Hematopoietic multipotent progenitor cell treated with erythropoietin and hydrocortisone succinate and interleukin-3 and kit ligand, for 4 days (in vitro differentiated cells): ENCODE measurements at places on chromosomes 1 and 21.

- no peak for DNase-seq
These were observed 27.5 kb upstream of the KCNA2 start for GRCh38 chr1:110633646-110634030.

- no peak for DNase-seq
These were observed 101.2 kb downstream of the GDAP2 start for GRCh38 chr1:117828201-117828600.

GRCh38 chr1:7810395-7810794 is 26.3 kb downstream of the PER3 start:
- peak; percentile 60 for DNase-seq

GRCh38 chr1:51425273-51425672 is 93.8 kb downstream of the EPS15 start:
- no peak for DNase-seq

GRCh38 chr1:89946532-89946931 is 48.4 kb upstream of the ZNF326 start:
- DNase-seq, result no peak

DNA sequence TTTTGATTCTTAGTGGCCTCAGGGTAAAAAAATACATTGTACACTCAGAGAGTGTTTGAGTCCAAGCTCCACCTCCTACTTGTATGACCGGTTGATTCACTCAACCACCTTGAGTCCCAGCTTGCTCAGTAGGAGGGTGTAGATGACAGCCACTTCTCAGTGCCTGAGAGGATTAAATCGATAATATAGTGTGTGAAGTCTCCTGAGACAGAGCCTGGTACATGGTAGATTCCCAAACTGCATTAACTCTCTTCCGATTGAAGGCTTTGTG is 38.4 kb downstream of the NCMAP start:
- no peak for DNase-seq

DNA sequence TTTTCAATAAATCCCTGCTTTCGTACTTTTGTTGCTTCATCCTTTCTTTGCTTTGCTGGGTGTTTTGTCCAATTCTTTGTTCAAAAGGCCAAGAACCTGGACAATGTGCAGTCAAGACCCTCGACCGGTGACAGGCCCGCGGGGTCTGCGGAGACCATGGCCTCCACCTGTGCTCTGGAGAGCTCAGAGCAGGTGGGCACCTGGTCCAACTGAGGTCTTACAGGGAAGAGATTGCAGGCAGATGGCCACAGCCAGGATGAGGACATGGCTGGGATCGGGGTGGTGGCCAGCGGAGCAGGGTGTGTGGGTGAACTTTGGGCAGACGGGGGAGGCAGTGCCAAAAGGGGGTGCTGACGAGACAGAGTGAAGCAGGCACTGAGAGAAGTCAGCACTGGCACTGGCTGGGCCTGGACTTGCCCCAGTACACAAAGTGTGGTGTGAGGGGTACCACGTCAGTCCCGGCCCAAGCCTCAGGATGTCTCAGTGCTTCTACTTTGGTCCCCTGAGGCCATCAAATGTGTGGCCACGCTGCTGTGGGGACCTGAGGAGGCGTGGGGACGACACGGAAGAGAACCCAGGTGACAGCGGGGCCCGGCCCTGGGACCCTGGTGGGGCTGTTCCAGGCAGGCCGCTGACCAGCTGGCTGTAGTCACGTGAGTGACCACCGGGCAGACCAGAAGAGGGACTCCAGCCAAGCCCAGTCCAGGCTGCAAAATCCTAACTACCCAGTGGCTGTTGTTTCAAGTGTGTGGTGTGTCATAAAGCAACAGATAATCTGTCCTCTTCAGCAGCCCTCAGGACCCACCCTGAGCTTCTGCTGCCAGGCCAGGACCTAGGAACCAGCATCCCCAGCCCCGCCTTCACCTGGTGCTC is 10.4 kb upstream of the CCDC27 start:
- no peak for DNase-seq
